ENCODE measurements at places on chromosomes 2 and 18.

- peak; percentile 83 for DNase-seq
These were observed 19.0 kb downstream of the CRACDL start for GRCh38 chr2:98917031-98917471.

- peak; percentile 62 for DNase-seq
These were observed 1.8 kb upstream of the ALK start for GRCh38 chr2:29923110-29923721.

DNA sequence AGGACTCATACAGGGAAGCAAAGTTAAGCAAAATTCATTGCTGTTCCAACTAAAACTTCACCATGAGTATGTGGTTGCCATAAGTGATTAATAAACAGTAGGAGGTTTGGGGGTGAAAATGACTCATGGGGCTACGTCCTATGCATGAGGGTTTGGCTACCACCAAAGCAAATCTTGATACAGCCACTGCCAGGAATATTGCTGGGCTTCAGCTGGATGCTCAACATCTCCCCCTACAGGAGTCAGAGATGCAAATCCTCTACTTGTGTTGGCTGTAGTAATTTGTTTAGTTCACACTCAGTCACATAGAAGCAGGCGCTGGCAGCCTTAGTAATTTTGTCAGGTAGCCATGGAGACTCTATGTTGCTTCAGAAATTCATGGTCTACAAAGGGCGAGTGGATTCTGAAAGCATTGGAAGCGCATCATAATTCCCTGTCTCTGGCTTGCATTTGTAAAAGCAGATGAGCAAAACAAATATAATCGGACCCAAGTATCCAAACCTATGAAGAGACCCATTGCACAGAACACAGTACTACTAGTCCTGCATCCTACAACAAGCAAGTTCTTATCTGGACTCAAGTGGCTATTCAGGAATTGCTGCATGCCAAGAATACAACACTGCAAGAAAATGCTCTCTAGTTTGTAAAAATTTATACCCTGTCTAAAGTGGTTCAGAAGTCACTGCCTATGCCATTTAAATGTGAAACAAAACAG, 76.0 kb downstream of the CD28 start:
- DNase-seq, result peak; percentile 73

DNA sequence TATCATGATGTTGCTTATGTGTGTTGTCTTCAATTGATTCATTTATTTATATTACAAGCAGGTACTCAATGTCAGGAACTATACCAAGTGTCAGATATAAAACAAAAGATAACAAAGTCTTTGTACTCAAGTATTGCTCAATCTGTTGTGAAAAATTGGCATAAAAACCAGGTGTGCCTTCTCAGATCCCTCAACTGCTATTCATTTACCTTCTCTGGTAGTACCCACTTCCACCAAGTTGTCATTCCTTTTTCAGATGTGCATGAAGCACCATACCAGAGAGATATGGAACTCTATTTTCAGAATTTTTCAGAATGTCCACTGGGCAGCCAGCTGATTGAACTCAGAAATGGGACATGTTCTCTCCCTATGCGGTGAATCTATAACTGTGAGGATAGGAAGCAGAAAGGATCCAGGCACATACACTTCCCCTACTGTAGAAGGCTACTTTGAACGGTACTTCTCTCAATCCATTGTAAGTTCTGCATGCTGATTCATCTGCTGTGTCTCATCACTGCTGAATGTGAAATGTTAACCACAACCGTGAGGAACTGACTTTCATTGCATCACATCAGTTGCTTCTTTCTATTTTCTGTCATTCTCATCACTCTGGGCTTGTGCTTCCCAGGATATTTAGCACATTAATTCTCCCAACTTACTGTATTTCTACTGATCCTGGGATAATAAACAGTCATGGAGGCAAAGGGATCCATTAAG, 1621.3 kb downstream of the SUCLG1 start:
- DNase-seq, result peak; percentile 76

DNA sequence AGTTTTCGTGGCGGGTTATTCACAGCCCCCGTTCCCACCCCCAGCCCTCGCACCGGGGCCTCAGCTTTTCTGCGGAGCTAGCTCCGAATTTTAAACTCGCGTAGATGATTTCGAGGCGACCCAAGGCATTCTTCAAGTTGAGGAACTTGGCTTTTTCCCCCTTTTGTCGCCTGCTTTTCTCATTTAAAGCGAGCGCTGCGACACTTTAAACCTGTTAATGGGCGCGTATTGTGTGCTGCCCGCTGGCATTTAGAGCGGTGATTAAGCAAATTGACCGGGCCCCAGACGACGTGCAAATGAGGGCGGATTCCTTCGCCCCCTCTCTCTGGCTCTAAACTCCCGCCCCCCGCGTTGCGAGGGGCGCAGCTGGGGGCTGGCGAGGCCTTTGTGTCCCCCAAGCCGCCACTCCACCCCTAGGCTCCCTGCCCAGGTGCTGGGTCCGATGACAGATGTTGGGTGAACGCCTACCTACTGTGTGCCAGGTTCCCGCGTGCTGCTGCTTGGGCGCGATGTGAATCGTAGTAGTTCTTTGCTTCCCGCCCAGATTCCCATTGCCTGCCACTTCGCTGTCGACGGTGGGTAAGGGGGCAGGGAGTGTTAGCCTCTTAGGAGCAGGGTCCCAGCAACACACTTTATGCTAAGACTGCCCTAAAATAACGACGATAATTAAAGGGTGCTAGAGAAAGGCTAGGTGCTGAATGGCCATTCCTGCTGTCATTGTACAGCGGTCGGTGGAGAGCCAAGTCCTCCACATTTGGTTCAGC, 1.9 kb downstream of the TCF7L1 start:
- no peak for DNase-seq

DNA sequence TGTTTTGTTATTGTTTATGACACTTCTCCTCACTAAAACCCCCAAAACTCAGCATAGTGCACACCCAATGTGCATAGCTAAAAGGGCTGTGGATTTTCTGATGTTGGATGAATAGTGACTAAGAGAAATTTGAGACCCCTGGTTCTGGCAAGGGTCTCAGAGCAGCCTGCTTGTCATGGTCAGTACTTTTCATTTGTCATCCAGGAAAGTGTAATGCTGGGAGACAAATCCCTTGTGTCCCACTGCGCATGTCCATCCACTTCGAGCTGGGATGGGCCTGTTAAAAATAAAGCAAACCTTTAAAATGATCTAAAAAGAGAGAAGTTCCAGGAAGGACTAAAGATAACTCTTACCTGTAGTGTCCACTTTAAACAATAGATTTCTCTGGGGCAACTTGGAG, 46.9 kb upstream of the LYPD1 start:
- no peak for DNase-seq

DNA sequence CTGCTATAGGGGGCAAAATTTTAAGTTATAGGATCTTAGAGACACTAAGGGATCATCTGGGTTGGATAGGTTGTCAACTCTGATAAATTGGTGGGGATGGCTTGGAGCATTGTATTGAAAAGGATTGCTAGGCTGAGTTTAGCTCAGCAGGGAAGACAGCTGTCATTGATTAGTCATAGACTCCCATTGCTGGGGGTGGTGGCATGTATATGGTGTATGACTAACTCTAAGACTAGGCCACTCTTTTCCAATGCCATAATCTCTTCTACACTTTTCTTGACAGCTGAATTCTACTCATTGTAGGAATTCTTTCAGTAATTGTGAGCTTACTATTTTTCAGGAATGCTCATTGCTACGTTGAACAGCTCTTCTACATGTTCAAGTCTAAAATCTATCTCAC, 81.3 kb upstream of the PELI1 start:
- DNase-seq, result no peak

- no peak for DNase-seq
These were observed 28.9 kb upstream of the NT5DC4 start for GRCh38 chr2:112691881-112692281.

All from HTR-8/SVneo (cell line).